ENCODE measurements at places on chromosomes 12 and 14.

- no peak for DNase-seq
Measured at GRCh38 chr14:101353422-101353821, 207.9 kb upstream of the DIO3 start.

DNA sequence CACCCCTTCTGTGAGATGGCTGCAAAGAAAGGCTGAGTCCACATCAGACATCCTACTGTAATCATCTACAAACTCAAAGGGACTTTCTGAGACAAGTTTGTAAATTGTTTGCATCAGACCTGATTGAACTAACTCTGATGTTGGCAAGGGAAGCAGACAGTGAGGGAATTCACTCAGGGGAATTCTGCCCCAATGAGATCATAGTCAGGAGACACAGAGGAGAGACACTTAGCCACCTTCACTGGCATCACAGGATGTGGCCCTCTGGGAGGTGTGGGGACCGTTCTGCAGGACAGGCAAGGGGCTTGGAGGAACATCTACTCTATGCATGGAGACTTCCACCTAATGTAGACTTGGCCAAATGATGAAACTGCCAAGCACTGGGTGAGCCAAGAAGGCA is 70.7 kb upstream of the DDX11 start:
- DNase-seq = no peak

GRCh38 chr12:74903522-74903921 is 306.1 kb downstream of the KCNC2 start:
- no peak for DNase-seq

DNA sequence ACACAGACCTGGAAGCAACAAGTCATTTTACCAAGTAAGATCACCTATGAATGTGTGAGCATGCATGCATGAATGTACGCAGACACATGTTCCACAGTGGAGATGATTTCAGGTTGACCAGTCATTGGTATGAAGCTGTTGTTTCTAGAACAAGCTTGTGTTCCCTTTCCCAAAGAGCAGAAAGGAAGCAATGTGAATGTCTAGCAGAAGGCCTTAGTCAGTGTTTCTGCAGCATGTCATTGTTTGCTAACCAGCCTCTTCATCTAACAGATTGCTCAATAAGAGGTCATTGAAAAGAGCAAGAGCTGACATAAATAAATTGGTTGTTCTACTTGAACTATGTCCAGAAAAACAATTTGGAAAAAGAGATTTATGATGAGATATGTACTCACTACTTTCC is 191.4 kb downstream of the PLCZ1 start:
- DNase-seq = no peak

DNA sequence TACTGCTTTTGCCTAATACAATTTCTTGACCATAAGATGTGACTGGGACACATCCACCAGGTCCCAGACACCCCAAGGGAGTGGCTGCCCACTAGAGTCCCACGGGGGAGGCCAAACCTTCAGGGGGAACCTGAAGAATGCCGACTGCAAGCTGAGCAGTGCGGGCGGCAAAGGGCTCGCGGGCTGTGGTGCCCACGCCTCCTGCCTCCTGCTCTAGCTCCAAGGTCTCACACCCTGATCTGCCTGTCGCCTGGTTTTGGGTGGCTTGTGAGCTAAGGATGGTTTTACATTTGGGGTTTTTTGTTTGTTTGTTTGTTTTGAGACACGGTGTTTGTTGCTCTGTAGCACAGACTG is 75.2 kb downstream of the MOK start:
- no peak for DNase-seq

All from retinal pigment epithelial cell (primary cell).